H9 (cell line): ENCODE measurements at places on chromosomes 6 and 20.
A peak's percentile ranks its signal among the peaks of the same experiment; 100 is the strongest.

DNA sequence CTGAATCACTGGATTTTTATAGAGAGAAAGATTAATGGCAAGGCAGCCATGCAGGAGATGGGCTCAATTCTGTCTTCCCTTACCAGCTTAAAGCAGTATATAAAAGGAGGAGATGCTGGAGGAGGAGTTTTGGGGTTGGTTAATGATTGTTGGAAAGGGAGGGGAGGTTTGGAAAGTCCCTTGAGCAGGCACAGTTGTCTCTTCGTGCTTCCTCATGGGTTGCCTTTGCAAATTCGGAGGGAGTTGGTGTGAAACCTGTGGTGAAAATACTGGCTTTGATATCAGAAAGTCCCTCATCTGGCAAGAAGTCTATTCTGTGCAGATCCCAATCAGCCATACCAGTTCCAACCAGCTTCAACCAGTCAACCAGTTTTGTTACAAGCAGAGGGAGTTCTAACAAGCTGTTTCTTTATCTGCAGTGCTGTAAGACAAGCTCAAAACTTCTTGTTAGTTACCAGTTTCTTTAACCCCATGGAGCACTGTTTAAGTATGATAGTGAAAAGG is 107.0 kb downstream of the HIVEP1 start:
- no peak for DNase-seq

DNA sequence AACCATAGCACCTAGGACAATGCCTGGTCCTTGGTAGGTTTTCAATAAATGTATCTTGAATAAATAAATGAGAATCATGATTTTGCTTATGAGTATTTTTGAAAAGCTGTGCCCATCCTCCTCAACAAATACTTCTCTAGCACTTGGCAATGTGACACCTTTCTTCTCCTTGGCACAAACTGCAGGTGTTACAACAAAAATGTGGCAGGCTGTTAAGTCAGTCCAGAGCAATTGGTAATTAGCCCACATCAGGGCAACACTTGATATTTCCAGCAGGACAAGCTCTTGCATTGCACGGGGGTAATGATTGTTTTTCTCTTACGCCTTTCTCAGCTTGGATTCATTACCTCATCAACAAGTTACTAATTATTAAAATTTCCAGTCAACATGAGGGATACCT is 31.6 kb upstream of the SNX9 start:
- no peak for DNase-seq

GRCh38 chr6:18400831-18401446 is 13.8 kb downstream of the RNF144B start:
- DNase-seq = no peak

DNA sequence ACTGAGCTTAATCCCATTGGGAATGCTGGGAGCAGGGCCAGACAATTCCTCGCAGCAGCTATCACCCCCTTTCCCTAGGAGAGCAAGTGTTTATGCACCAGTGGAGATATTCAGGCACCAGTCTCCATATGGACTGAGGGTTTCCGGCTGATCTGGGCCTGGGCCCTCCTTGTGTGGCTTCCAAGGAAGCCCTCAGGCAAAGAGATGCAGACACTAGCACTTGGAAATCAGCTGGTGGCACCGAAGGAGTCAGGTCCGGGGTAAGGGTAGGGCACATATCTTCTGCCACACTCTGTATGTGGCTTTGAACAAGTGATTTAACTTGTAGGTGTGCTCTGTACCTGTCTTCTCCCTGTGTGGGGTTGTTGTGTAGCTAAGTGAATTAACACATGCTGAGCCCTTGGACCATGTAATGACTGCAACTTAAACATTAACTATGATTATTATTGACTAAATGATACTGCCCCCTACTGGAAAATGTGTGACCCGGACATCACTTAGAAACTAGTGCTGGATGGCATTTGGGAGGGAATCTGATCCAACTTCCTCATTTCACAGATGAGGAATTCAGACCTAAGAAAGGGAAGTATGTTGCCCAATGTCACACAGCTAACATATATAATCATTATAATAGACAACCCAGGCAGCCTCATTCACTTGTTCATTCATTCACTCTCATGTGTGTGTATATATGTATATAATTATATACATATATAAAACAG is 19.3 kb upstream of the WFDC2 start:
- peak; percentile 47 for DNase-seq

- no peak for DNase-seq
These were observed 6.6 kb downstream of the B4GALT5 start for GRCh38 chr20:49707118-49707517.

- no peak for DNase-seq
These were observed 962.9 kb upstream of the SLC35B3 start for GRCh38 chr6:9398071-9398766.

- DNase-seq = no peak
These were observed 7.6 kb downstream of the ABCC10 start for GRCh38 chr6:43434943-43435342.

DNA sequence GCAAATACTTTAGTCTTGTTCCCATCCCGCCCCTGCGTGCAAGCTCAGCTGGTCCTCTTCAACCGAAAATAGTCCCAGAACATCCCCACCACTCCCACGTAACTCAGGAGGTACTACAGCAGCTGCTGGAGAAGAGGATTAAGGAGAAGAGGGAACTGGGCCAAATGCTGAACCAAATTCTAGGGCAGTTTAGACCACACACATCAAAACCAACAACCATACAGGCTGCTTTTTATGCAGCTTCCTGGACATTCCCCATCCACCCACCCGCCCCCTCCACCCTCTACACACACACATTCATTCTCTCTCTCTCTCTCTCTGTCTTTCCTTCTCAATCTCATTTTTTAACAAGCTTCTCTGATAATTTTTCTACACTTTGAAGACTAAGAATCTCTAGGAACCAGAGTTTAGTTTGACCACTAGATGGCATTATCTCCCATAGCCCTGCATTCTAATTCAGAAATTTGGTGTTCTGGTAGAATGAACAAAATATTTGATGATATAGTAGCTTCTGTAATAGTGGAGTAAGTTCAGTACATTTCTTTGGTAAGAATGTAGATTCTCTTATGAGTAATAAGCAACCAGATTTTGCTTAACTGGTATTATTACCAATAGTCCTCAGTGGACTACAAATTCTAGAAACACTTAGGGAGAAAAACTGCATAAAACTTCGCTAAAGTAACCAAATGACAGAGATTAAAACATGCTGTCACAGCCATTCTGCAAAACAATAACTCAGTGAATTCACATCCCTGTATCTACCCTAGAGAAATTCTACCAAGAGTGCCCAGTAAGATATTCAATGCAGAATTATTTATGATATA is 52.1 kb upstream of the BEND6 start:
- no peak for DNase-seq

DNA sequence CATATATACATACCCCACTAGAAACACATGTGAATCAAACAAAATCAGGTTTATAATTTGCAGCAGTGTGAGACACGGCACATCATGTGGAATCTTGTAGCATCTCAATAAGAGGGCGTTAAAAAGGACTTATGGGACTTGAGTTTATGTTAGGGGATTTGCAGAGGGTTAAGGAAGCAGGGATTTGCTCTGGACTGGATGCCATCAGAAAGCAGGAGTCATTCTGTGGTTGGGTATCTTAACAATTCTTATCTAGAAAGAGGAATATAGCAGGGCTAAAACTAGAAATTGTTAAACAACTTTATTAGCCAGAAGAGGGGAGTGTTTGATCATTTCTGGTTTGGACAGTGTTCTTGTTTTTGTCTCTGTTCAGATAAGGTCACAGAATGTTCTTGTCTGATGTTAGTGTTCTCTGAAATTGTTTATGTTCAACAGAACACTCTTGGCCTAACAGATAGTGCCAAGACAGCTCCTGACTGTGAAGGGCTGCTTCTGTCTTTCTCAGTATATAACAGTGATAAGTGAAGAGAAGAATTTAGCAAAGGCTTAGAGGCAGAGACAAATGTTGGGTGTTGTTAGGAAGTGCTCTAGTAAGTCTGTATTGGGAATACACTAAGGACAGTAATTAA is 39.2 kb downstream of the LIN28B start:
- no peak for DNase-seq

DNA sequence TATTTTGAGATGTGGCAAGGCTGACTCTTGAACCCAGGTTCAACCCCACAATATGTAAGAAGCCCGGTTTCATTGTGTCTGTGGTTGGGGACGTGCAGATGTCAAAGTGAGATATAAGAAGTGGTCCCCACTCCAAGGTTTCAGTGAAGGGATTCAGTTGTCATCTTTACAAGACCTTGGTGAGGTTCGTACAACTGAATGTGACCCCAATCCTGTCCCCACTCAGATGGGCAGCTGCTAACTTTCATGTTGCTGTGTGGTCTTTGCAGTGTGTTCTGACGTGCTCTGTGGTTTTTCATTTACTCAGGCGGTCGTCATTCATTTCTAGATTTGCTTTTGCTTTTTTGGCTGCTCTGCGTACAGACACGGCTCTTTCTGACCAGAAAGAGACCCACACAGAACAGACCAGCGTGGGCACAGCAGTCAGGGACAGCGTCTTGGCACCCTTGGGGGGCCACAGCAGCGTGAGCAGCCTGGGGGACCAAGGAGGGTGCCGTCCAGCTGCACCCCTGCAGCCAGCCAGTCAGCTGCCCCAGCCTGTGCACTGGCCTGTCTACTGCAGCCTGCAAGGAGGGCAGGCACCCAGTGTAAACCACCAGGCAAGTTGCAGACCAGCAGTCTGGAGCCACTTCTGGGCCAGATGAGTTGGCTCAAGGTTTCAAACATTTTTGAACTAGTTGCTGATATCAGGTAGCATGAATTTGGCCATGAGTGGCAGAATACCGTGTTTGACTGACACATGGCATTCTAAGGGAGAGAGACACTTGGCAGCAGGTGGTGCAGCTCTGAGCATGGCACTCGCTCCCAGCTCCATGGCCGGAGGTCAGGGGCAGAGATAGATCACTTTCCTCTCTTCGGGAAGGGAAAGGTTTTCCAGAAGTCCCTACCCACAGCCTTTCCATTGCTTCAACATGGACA is 49.4 kb upstream of the IRF4 start:
- DNase-seq = no peak

GRCh38 chr20:10910535-10911178 is 236.9 kb upstream of the JAG1 start:
- no peak for DNase-seq

- DNase-seq = no peak
These were observed 1.2 kb downstream of the TRAF3IP2 start for GRCh38 chr6:111604259-111605099.

- DNase-seq = no peak
These were observed 77.4 kb downstream of the FIG4 start for GRCh38 chr6:109768485-109768884.

DNA sequence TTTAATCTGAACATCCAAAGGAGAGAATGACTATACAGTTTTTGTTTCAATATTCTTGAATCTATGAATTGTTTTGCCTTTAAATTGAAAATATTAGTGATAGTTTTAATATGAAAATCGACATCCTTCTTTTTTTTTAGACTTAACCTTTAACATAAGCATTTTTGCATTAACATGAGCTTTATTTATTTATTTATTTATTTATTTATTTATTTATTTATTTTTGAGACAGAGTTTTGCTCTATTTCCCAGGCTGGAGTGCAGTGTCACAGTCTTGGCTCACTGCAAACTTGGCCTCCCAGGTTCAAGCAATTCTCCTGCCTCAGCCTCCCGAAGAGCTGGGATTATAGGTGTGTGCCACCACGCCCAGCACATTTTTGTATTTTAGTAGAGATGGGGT is 27.6 kb downstream of the GJA1 start:
- DNase-seq = no peak

DNA sequence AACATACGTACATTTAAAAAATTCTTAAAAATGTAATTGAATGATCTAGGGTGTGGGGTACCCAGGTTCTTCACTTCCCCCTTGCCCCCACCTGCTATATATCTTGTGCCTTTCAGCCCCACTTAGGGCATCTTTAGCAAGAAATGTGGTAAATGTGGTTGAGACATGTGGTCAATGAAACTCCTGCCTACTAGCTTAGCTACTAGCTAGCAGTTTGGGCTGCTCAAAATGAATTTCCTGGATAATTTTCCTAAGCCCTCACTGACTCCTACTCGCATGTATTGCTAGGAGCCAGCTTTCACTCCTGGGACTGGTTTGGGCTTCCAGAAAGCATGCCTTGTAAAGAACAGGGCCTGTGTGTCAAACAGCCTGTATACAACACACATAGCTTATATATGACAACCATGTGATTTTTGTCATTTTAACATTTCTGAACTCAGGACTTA is 257.3 kb downstream of the ATXN1 start:
- DNase-seq = no peak

GRCh38 chr6:13495112-13495776 is 7.8 kb upstream of the GFOD1 start:
- no peak for DNase-seq
